ENCODE measurements at places on chromosomes 7 and 10. TPM values are rescaled to one million over a fixed set of nuclear protein-coding genes. Genes with fewer than 3 reads are reported as not detected.

The NPC1L1 gene
- under 0.01 TPM for total RNA-seq

The UCMA gene
- 0.52 TPM for total RNA-seq

The EDRF1 gene
- total RNA-seq: 27.3 TPM

The SGMS1 gene
- total RNA-seq: 25.5 TPM

The PTPRE gene
- total RNA-seq: 15.2 TPM

The SPDYE9 gene
- not detected for total RNA-seq

The TFPI2 gene
- 12.5 TPM for total RNA-seq

The ST8SIA6 gene
- 0.42 TPM for total RNA-seq

The SPDYE5 gene
- total RNA-seq: 0.05 TPM

The ABCC2 gene
- 1.1 TPM for total RNA-seq

The PODXL gene
- 3.4 TPM for total RNA-seq

The TWIST1 gene
- 0.66 TPM for total RNA-seq

The HOXA3 gene
- 0.80 TPM for total RNA-seq

GRCh38 chr10:6579183-6579903 lies 733 bp downstream of the PRKCQ start:
- no peak for DNase-seq

DNA sequence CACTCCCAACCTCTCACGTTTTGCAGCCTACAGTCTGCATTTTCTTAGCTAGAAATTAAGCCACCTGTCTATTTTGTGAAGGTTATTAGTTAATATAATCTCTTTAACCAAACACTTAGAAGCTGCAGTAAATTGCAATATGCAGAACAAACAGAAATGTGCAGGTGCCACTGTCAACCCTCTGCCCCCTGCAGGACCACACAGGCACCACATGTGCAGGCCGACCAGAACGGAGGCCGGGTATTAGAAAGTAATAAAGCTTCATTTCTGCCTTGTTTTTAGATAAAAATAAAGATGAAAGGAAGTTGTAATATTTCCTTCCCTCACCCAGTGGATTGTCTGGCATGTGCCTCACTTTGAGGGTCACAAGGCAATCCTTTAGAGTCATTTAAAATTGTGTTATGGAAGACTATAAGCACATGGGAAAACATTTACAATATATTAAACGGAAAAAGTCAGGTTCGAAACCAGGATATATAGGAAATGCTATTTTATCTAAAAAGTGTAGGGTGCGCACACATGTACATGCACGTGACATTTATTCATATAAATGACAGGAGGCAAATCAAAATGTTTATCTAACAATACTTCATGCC lies 158.2 kb downstream of the ARHGAP12 start:
- DNase-seq: no peak

DNA sequence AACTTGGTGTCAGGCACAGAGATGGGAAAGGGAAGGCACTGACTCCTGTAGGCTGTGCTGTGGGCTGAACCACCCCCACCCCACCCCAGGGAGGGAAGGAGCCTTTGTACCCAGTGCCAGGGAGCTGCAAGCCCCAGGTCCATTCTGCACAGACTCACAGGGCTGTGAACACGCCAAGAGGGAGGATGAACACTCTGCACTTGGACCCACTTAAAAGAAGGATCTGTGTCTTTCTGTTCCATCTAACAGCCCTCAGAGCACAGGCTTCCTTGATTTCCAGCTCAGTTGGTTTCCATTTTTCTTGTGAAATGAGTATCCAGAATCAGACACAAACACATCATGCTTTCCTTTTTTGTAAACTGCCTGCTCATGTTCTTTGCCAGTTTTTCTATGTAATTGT lies 84.9 kb downstream of the GRB10 start:
- DNase-seq: no peak

- DNase-seq: peak; percentile 45
Observed at GRCh38 chr10:43407148-43407575, 1.8 kb downstream of the HNRNPF start.

DNA sequence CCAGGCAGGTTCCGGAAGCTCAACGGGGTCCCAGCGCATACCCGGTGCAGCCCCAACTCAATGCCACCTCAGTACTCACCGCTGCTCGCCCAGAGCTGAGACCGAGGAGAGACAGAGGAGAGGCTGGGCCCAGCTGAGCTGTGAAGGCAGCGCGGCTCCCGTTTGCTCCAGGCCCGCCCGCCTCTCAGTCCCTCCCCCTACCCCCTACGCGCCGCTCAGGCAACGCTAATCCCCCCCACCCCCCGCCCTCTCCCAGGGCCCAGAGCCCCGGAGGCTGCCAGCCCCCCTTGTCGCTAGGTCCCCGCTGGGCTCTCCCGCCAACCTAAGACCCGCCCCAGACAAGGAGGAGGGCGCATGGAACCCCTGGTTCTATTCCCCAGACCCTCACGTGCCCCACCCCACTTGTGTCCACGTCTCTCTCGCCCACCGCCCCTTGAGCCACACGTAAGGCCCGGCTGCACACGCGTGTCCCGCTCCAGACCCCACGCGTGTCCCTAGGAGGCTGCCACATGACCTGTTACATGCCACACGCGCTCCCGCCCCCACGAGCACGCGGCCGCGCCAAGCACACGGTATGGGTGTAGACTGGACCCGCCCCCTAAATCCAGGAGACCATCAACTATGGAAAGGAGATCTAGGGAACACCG lies at the start of gene PSD:
Gene PSD, minus strand, starts transcription at position 164 of the 647 bp plus-strand sequence. CDS start 1,747 bp downstream, outside the sequence.
- no peak for DNase-seq

GRCh38 chr7:158664406-158664805 lies 40.2 kb downstream of the NCAPG2 start:
- DNase-seq: no peak

- DNase-seq: no peak
Observed at GRCh38 chr7:90752051-90752450, 155.9 kb downstream of the CDK14 start.

- DNase-seq: peak; percentile 33
Observed at GRCh38 chr10:78028438-78029268, 662 bp downstream of the POLR3A start.

- no peak for DNase-seq
Observed at GRCh38 chr7:30797176-30798040, 26.2 kb downstream of the MINDY4 start.

DNA sequence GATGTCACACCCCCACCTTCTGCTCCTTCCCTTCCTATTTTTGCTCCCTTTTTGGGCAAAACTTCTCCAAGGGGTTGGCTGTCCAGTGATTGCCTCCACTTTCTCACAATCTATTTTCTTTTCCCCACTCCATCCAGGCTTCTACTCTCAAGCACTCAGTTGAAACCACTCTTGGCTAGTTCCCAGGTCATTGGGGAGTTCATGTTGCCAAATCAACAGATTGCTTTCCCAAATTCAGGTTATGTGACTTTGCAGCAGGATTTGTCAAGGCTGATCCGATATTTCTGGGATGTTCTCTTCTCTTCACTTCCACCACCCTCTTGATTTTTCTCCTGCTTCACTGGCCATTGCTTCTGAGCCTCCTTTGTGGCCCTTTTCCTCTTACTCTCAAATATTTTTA lies 258.7 kb upstream of the SLC26A5 start:
- no peak for DNase-seq

- no peak for DNase-seq
Observed at GRCh38 chr10:24346877-24347519, 138.1 kb downstream of the KIAA1217 start.

DNA sequence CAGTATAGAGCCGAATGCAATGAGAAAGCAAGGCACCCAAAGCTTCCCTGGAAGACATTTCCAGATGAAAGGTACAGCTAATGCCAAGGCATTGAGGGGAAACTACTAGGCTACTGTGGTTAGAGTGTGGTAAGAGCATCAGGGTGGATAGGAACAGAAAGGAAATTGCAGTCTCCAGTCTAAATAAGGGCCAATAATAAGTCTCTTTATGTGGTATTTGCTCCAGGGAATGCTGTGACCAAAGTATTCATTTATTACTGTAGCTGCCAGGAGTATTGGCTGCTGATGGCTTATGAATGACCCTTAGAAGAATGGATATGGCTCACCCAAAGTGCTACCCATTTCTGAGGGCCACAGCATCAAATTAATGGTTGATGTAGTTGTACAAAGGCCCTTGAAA lies 30.1 kb upstream of the POT1 start:
- no peak for DNase-seq

DNA sequence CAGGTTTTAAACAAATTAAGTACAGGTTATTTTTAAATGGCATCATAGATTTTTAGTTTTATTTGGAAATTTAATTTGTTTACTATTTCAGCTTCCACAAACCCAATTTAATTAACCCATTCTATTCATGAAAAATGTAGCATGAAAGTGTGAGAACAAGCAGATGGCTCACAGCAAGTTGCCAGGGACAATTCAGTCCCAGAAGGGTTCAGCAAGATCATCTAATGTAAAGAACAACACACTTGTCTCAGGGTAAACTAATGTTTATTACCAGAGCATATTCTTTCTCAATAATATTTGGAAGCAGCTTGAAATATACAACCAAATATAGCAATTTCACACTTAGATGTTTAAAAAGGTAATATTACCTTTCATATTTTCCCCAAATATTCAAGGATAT lies 166.9 kb upstream of the SLC13A1 start:
- no peak for DNase-seq

DNA sequence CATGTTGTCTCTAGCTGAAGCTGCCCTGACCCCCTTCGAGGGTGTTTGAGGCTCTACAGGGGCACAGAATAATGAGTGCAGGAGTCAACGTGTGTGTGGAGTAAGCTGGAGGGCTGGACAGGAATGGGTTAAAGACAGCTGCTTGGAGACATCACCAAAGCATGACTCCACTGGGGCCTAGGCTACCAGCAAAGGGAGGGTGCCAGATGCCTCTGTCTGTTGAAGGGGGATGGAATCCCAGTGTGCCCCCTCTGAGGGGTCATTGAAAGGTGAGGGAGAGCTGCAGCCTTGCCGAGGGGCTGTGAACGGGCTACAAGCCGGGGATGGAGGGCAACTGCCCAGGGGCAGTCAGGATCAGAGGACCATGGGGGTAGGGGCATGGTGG lies 51.7 kb upstream of the PODXL start:
- no peak for DNase-seq

- DNase-seq: no peak
Observed at GRCh38 chr10:100658269-100658668, 87.1 kb upstream of the PAX2 start.

GRCh38 chr7:16816824-16817223 lies 12.0 kb upstream of the AGR2 start:
- no peak for DNase-seq

DNA sequence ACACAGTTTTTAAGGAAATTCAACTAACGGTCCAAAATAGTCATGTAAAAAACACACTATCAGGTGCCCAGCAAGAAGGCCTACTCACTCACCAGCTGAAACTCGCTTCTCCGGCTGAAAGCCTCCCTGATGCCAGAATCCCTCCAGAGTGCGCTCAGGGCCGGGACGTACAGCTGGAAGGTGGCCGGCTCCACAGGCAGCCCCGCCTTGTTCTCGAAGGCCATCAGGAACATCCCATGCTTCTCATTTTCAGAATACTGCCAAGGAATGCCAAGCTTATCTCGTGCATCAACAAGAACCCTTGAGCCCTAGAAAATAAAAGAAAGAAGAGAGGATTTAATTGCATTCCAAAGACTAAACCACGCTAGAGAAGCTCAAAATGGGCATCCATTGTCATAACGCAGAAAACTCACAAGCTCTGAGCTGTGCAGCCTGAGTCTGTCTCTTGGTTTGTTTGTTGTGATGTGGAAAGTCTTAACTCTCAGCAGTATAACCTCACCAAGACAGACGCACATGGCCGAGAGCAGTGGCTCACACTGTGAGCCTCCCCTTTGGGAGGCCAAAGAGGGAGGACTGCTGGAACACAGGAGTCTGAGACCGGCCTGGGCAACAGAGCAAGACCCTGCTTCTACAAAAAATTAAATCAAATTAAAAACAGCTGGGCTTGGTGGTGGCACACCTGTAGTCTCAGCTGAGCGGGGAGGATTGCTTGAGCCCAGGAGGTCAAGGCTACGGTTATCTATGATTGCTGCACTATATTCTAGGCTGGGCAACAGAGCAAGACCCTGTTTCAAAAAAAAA lies 49.1 kb downstream of the GNA12 start:
- no peak for DNase-seq

GRCh38 chr10:26254616-26255015 lies 38.0 kb downstream of the GAD2 start:
- no peak for DNase-seq

DNA sequence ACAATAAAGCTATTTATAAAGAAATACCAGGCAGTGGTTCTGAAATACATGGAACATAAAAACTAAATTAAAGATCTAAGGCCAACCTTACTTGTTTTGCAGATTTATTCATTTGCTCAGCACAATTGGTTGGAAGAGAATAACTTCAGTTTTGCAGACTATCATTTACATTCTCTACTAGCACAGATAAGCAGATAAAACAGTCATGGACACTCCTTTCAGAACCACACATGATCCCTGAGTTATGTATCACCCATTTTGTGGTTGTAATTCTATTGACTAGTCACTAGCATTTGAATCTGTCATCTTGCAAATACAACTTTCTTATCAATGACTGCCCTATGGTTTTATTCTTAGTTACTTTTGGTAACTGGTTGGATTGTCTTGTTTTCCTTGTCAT lies 45.1 kb downstream of the PRKAR2B start:
- DNase-seq: no peak

DNA sequence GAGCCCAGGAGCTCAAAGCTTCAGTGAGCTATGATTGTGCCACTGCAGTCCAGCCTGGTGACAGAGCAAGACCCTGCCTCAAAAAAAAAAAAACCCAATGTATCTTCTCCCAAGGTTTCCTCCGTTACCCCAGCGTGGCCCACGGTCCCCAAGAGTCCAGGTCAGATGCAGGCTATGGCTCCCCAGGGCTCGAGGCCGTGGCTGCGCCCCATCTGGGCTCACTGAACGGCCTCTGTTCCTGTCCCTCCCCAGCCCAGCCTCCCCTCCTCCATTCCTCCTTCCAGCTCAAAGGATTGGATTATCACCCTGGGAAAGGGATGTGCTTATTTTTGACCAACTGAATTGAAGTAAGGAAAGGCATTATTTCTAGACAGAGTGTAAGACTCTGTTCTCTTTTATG lies 31.0 kb downstream of the STK32C start:
- DNase-seq: no peak

DNA sequence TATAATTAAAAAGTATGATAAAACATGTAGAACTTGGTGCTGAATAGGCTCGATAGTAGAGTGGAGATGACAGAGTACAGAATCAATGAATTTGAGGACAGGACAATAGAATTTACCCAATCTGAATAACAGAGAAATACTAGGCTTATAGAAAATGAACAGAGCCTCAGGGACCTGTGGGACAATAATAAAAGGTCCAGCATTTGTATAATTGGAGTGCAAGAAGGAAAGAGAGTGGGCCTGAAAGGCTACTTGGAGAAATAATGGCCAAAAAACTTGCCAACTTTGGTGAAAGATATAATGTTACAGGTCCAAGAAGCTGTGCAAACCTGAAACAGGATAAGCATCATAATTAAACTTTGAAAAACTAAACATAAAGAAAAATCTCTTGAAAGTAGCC lies 227.3 kb downstream of the CXCL12 start:
- no peak for DNase-seq

- no peak for DNase-seq
Observed at GRCh38 chr7:47380325-47381133, 201.4 kb downstream of the TNS3 start.

GRCh38 chr7:93178213-93178612 lies 30.0 kb upstream of the SAMD9L start:
- DNase-seq: no peak

GRCh38 chr10:19532411-19532810 lies 283.8 kb upstream of the PLXDC2 start:
- DNase-seq: no peak

- DNase-seq: no peak
Observed at GRCh38 chr10:57014758-57015157, 653.7 kb upstream of the ZWINT start.

Data from thymus (tissue), 14 donors.